ENCODE measurements at places on chromosomes 5 and 9. TPM values are rescaled to one million over a fixed set of nuclear protein-coding genes. Genes with fewer than 3 reads are reported as not detected.

ABLIM3 gene
- total RNA-seq = 6.5 TPM

ASS1 gene
- 433 TPM for total RNA-seq

DNA sequence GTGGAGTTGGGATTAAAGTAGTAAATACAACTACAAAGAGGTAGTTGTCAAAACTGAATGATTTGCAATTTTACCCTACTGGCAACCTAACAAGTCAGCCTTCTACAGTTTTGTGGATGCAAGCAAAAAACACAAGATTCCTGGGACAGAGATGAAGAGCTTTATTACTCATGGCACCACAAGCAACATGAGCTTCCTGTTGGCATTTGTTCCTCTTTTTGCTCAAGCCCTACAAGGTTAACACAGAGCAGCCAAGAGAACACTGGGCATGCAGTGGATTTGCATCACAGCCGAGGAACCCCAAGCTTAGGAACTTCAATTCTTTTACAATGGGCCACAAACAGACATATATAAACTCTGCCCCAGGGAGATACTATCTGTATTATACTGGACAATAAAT is 28.8 kb upstream of the DMAC1 start:
- DNase-seq = no peak

DNA sequence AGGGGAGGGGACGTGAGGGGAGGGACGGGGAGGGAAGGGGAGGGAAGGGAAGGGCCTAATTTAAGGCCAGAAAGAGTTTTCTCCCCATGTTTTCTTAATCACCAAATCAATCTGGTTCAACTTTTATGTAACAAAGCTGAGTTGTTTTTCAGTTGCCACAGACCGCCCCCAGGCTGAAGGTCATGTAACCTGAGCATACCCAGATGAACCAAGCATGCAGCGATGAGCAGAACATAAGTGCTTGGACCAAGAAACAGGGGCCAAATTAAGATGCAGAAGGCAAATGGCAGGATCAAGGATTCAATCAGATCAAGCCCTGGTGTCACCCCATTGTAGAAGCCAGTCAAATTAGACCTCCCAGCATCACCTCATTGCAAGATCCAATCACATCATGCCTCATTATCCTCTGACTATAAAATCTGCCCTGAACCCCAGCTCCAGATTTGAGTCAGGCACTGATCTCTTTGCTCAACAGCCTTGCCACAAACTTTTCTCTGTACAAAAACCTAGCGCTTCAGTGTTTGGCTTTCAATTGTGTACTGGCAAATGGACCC is 113.5 kb upstream of the TNPO1 start:
- no peak for DNase-seq

DNA sequence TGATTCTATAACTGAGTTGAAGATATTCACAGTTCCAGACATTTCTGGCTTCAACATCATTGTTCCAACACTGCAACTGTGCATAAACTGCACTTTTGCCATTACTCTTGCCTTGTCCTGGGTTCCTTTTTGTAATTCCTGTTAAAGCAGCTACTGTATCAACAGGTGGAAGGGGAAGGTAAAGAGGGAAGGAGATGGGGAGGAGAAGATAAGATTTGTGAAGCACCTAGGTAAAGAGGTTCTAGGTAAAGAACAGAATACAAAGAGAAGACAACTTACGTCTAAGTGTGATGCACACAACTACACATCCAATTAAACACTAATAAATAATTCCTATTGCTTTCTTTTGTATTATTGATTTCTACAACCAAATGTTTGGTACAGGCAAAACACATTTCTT is 36.2 kb downstream of the LEAP2 start:
- no peak for DNase-seq

TCERG1 gene
- total RNA-seq = 94.8 TPM

DNA sequence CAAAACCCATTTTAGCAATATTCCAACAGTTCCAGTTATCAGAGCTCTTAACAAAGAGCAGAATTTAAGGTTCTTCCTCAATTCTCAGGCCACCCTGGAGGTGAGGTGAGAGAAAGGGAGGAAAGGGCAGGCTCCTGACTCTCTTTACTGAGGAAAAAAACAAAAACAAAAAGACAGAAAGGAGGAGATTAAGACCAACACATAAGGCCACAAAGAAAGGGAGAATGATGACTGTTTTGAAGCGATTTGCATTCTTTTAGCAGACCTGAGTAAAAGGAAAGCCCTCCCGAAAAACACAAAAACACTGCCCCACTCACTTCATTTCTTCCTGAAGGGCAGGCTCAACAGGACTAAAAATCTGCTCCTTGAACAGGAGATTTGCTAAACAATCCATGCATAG is 300.5 kb downstream of the ARL15 start:
- no peak for DNase-seq

IFNA13 gene
- total RNA-seq = not detected

- DNase-seq = no peak
Observed at GRCh38 chr5:173155912-173156311, 11.6 kb downstream of the BNIP1 start.

- DNase-seq = no peak
Observed at GRCh38 chr5:143361438-143361837, 42.0 kb downstream of the NR3C1 start.

GRCh38 chr5:150441813-150442698 is 7.5 kb downstream of the RPS14 start:
- DNase-seq = no peak

- DNase-seq = no peak
Observed at GRCh38 chr5:82991678-82992323, 85.4 kb downstream of the TMEM167A start.

DNA sequence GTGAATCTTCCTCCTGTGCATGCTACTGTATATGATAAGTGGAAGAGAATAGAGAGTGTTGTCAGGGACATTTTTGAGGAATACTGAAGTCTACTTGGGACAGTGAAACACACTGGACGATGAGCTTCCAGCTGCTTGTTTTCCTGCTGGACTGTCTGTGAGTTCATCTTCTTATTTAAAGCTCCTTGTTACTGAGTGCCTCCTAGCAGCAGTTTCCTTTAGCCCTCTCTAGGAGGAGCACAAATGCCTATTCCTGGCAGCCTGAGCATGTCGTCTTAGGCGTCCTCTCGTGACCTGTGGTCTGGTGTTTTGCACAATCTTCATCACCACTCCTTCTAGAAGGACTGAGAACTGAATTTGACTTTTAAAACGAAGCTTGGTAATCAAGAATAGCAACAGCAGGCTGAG is 43.8 kb downstream of the ANKRD33B start:
- DNase-seq = no peak

TNFSF8 gene
- total RNA-seq = not detected

DNA sequence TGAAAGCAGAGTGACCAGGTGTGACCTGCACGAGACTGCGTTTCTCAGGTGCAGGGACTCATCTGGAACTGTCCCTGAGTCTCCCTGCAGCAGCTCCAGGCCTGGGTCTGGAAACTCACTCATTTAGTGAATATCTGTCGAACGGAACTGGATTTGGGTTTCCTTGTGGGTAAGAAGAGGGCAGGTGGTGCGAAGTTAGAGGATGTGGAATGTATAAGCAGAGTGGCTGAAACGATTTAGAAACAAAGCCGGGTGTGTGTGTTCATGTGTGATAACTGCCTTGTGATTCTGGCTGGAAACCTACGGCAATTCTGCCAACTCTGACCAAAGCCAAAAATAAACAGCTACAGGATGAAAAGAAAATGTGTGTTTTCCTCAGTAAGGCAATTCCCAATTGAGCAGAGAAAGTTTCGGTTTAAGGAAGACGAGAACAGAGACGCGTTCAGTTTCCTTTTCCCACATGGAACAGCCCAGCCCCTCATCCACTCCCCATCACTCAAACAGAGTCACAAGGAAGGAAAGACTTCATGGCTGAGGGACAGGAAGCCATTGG is 130.3 kb downstream of the NSG2 start:
- no peak for DNase-seq

GRCh38 chr9:126956917-126957686 is 42.5 kb downstream of the RALGPS1 start:
- DNase-seq = no peak

SUSD3 gene
- total RNA-seq = 0.27 TPM

DNA sequence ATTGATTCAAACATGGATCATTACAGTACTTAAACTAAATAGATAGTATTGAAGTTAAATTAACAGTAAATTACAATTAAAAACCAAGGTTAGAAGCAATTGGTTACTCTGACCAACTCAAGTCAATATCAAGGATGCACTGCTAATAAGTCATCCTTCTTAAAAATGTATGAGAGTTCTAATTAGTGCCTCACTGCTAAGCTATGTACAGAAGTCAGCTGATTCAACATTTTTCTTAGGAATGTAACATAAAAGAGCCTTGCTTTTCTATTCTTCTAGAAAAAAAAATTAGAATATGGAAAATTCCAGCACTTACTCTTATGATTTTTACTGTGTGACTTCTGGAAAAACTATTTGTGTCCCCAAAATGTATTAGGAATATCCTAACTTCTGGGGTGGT is 75.7 kb upstream of the FBN2 start:
- no peak for DNase-seq

GRCh38 chr5:173733021-173733420 is 116.6 kb upstream of the BOD1 start:
- DNase-seq = no peak

- DNase-seq = peak; percentile 58
Observed at GRCh38 chr5:150645070-150645700, 4.7 kb downstream of the SYNPO start.

DNA sequence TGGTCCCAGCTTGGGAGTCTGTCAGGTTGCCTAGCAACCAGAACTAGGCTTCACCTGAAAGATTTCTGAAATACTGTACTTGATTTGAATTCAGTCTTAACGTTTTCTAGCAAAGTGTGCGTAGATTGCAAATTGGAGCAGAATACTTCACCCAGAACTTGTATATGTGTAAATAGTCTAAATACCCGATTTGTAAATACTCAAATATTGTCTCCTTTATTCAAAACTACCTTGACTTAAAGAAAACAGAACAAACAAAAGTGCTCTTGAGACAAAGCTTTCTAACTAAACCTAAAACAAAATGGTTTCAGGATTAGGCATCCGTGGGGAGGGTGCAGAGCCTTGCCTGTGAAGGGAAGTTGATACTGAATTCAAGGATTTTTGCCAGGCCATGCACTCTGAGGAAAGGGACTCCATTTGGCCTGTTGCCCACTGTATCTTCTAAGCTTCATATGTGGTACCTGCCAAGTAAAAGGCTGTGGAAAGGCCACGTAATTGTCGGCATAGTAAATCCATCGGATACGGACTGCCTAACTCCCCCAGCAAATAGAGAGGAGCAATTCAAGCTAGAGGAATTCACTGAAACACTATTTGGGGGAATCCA is 744 bp upstream of the HMGCS1 start:
- DNase-seq = no peak

SGCD gene
- total RNA-seq = not detected

- no peak for DNase-seq
Observed at GRCh38 chr5:150053713-150054392, 32.5 kb downstream of the CSF1R start.

TAL2 gene
- not detected for total RNA-seq

GRCh38 chr9:99782962-99783718 is 38.5 kb upstream of the NR4A3 start:
- DNase-seq = no peak

DNA sequence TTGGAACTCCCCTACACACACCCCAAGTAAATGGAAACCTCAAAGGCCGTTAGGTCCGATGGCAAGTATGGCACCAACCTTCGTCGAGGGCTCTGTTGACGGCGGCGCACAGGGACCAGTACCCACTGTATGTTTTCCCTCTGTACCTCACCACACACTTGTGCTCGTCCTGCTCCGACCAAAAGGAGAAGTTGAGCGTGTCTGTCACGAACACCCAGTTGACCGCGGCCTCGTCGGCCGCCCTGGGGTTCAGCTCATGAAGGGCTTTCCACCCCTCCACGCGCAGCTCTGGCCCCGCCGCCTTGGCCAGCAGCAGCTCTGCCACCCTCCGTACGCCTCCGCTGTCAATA is 24.0 kb downstream of the HNRNPK start:
- DNase-seq = no peak

MED22 gene
- total RNA-seq = 17.0 TPM

AQP7 gene
- total RNA-seq = not detected

DNA sequence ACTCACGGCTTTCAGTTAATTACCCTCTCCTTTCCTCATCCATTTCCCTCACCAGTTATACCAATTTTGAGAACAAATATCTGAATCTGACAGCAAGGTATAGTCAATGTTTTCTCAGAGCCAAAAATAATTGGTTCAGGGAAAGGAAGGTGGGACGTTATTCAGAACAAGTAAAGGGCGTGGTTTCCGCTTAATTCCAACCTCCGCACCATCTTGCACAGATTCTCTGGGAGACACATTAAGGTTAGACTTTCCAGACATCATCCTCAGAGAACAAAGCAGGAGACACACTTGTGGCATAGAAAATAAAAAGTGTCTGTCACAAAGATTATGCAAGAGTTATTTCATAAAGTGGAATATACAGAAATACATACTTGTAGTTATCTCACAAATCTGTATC is 441.2 kb downstream of the IRX1 start:
- DNase-seq = no peak

- DNase-seq = no peak
Observed at GRCh38 chr5:72372331-72372730, 52.2 kb downstream of the PTCD2 start.

GRCh38 chr5:136228136-136228757 is 35.3 kb upstream of the SMIM32 start:
- no peak for DNase-seq

IFNA2 gene
- not detected for total RNA-seq

- DNase-seq = no peak
Observed at GRCh38 chr5:75678155-75678554, 39.1 kb downstream of the POC5 start.

F2RL2 gene
- 37.5 TPM for total RNA-seq

- no peak for DNase-seq
Observed at GRCh38 chr5:122498163-122498562, 186.1 kb downstream of the SNCAIP start.

Measured in NCI-H460 (cell line).